ENCODE measurements at places on chromosomes 3 and 15.
A peak's percentile ranks its signal among the peaks of the same experiment; 100 is the strongest.

DNA sequence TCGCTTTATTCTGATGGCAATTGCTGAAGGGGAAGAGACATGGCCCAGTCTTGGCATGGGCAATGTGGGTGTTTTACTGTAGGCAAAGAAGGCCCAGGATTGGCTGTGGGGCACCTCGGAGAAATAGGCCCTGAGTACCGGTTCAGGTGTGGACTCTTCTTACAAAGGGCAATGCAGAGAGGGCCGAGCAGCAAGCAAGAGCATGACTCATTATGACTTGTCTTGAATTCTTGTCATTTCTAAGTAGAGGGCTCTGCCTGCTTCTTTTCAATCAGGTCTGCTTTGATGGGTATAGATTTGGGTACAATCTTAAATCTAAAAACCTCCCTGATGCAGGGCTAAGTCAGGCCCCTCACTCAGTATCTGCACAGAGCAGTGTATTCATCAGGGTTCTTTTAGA is 14.8 kb upstream of the BUB1B start:
- DNase-seq, result no peak

GRCh38 chr3:4596612-4597011 is 103.5 kb downstream of the ITPR1 start:
- no peak for DNase-seq

DNA sequence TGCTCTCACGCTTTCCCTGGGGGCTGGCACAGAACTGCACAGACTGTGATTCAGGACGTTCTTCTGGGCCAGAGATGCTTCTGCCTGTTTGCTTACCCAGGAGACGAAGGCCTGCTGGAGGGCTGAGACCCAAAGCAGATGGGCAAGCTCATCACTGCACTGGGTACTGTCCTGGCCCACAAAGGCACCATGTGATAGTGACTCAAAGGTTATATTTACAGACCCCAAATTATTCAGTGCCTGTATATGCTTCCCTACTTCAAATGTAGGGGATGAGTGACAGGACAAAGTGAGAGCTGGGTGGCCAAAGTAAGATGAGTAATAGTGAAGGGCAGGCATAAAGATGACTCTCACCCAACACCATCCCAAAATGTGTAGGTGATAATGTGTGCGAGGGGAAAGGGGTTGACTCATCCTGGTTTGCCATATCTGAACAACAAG is 127.4 kb downstream of the WDR76 start:
- DNase-seq, result no peak

GRCh38 chr15:78060232-78060631 is 17.3 kb downstream of the TBC1D2B start:
- no peak for DNase-seq

GRCh38 chr3:169841171-169841570 is 28.5 kb upstream of the LRRC34 start:
- DNase-seq, result no peak

DNA sequence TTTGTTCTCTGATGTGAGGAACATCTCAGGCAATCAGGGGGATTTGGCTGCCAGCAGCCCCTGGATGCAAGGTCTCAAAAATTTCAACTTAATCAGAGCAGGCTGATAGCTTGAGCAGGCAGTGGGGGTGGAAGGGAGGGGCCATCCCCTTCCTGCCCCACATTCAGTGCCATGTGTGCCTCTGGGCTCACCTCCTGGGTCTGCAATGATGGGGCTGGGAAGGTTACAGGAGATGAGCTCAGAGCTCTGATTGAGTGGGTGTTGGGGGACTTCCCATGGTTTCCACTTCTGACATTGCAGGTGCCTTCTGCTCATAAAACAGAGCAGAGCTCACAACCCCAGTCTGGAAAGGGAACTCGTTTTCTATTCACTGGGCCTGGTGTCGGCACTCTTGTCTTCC is 37.0 kb downstream of the PARP16 start:
- DNase-seq, result no peak

GRCh38 chr3:65974509-65974908 is 64.2 kb downstream of the MAGI1 start:
- DNase-seq, result no peak

- peak; percentile 36 for DNase-seq
Measured at GRCh38 chr3:67947808-67948508, 293.5 kb upstream of the SUCLG2 start.

DNA sequence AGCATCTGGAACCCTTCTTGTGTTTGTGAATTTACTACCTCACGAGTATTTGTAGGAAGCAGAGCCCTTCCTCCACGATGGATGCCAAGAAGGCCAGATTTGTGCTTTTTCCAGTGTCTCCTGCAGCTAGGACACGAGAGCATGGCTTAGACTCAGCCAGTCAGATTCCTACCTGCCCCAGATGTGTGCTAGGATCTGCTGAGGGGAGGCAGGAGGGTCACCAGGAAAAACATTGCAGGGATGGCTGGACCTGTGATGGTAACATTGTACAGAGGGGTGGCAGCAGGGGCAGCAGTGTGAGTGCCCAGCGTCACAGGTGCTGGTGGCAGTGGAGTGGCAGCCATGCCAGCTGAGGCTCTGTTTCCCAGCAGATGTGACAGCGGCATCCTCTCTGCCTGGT is 285.3 kb downstream of the FAM43A start:
- no peak for DNase-seq

DNA sequence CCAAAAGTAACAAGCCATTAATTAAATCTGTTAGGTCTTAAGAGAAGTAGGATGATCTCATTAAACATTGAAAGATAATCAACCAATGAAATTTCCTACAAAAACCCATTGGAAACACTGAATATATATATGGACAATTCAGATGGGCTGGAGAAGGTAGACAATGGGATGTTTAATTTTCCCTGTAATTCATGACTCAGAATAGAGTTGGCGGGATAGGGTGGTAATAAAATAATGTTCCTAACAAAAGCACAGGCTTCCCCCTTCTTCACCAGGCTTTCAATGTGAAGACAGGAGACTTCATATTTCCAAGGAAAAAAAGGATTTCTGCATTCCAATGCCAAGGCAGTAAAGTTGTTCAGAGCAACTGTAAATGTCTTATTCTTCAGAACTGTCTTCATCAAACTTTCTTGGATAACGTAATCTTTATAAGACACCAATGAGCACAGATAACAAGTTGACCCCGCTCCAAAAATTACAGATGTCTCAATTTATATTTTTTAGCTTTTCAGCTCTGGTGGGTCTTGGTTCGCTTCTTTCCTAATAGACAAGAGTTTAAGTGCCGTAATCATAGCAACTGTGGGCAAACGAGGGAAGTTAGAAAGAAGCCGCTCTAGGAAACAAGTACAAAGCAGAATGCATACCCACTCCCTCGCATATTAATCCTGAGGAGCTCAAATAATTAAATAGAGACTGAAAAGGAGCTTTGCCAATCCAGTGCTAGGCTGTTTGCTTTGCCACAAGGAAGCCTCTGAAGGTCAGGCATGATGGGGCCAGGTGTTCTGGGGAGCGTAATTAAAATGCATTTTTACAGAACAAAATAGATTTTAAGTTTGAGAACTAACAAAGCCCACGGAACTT is 377.0 kb downstream of the FOXP1 start:
- no peak for DNase-seq

GRCh38 chr3:136544532-136544931 is 207.6 kb downstream of the STAG1 start:
- no peak for DNase-seq

GRCh38 chr3:8727605-8728512 is 5.7 kb upstream of the CAV3 start:
- no peak for DNase-seq

DNA sequence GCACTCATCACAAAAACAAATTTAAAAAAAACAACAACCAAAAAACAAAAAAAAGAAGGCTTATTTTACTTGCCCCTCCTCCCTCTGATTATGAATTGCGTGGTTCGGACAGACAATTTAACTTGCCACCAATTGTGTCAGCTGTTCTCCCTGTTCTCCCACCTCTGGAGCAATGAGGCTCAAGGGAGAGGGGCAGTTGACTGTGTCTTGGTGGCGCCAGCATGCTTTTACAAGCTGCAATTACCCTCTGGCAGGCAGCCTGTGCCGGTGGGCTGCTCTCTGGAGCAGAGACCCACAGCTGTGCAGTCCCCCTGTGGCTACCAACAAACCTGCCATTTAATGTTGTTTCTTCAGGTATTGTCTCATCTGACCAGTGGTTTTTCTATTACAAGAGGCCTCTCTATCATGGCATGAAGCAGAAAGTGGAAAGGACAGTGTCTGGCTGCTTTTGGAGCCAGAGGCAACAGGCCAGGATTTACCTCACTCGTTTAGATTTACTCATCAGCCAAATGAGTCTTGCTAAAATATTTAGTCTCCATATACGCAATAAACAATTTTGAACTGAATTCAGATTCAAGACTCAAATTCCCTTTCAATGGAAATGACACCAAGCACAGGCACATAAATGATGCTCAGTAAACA is 192.0 kb upstream of the TPRG1 start:
- no peak for DNase-seq

- no peak for DNase-seq
Measured at GRCh38 chr15:99452728-99453636, 112.8 kb upstream of the MEF2A start.

- no peak for DNase-seq
Measured at GRCh38 chr3:110623571-110623970, 448.0 kb upstream of the NECTIN3 start.

DNA sequence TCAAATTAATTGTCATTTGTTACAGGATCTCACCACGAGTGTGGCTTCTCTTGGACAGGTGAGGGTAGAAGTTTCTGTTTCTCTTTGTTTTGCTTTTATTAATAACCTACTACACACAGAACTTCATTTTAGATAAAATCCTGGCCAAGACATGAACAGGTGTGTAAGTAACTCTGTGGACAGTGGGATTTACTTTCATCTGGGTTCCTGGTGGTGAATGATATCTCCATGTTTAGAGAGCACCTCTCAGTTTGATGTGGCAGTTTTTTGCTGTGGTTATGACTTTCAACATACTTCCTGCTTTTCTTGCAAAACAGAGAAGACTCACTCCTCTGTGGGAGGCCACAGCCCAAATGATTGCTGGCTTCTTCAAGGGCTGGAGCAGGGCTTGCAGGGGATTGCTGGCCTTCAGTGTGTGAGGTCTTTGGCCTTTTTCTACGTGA is 71.1 kb upstream of the XCR1 start:
- DNase-seq, result no peak

DNA sequence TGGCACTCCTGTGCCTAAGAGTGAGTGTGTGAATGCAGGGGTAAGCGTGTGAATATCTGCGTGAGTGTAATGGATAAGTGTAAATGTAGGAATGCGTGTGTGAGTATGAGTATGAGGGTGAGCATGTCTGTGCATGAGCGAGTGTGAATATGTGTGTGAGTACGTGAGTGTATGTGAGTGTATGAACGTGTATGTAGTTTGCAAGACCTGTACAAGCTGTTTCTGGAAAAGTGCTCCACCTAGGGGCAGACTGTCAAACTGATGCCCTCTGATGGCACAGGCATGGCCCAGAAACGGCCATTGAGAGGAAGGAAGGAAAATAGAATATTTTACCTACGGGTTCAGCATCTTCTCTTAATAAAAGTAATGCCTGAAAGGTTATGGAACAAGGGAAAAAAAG is 24.4 kb upstream of the FRMD4B start:
- DNase-seq, result peak; percentile 27

GRCh38 chr3:177618873-177619733 is 421.8 kb upstream of the TBL1XR1 start:
- no peak for DNase-seq

GRCh38 chr3:153038779-153039178 is 123.2 kb upstream of the RAP2B start:
- no peak for DNase-seq

- DNase-seq, result no peak
Measured at GRCh38 chr3:113532698-113533533, 561 bp downstream of the SIDT1 start.

GRCh38 chr3:183699238-183699947 is 1.8 kb downstream of the YEATS2 start:
- no peak for DNase-seq

- DNase-seq, result no peak
Measured at GRCh38 chr15:40067921-40068624, 29.1 kb upstream of the SRP14 start.

- DNase-seq, result no peak
Measured at GRCh38 chr3:111215481-111215880, 143.9 kb downstream of the NECTIN3 start.

- DNase-seq, result no peak
Measured at GRCh38 chr15:71094137-71094536, 21.1 kb upstream of the THSD4 start.
